Stimulated activated CD8-positive, alpha-beta memory T cell treated with anti-CD3 and anti-CD28 coated beads, Interleukin-7, amount 100 ng/mL, for 48 hours (primary cell): ENCODE measurements at places on chromosomes 5 and 9.
A peak's percentile ranks its signal among the peaks of the same experiment; 100 is the strongest.

DNA sequence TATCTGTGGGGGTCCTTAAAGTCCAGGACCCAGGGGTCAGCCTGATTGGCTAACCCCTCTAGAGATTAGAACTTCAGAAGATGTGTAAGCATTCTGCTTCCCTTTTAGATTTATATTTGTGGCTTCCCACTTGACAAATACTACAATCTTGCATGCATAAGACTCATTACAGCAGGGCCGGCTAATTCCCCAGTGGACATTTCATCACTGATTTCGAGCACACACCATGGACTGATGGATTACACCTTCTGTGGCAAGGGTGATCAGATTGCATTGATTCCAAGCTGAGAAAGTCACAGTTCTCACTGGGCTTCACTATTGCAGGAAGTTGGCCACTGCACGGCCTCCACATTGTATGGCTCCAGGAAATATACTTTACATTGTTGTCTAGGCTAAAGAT lies 65.8 kb upstream of the DAPK1 start:
- no peak for DNase-seq

DNA sequence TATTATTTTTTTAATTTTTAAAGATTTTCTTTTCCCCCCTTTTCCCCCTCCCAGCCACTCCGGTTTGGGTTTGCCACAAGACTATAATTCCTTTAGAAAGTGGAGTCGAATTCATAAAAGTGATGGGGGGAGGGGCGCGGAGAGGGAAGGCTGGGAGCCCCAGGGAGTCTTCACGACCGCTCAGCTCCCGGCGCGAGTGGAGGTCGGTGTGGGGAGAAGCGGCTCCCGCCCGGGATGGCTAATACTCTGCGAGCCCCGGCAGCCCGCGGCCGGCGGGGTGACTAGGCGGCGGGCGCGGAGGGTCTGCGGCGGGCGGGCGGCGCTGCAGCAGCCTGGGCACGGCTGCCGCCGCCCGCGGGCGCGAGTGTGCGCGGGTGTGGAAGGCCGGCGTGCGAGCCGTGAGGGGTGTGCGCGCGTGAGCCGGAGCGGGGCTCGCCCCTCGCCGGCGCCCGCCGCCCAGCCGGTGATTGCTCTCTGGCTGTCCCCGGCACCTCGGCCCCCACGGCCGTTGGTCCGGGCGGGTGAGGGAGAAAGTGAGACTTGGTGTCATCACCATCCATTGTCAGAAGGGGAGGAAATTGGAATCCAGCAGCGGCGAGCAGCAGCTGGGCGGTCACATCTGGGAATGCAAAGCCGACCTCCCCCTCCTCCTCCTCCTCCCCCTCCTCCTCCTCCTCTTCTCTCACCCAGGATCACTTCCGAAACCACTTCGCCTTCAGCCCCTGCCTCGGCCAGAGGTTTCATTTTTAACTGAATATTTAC lies at the start of gene PARP8:
TSS of gene PARP8 (plus strand) at position 377 of the 762 bp plus-strand sequence. CDS start 459 bp downstream, outside the sequence.
- no peak for DNase-seq

DNA sequence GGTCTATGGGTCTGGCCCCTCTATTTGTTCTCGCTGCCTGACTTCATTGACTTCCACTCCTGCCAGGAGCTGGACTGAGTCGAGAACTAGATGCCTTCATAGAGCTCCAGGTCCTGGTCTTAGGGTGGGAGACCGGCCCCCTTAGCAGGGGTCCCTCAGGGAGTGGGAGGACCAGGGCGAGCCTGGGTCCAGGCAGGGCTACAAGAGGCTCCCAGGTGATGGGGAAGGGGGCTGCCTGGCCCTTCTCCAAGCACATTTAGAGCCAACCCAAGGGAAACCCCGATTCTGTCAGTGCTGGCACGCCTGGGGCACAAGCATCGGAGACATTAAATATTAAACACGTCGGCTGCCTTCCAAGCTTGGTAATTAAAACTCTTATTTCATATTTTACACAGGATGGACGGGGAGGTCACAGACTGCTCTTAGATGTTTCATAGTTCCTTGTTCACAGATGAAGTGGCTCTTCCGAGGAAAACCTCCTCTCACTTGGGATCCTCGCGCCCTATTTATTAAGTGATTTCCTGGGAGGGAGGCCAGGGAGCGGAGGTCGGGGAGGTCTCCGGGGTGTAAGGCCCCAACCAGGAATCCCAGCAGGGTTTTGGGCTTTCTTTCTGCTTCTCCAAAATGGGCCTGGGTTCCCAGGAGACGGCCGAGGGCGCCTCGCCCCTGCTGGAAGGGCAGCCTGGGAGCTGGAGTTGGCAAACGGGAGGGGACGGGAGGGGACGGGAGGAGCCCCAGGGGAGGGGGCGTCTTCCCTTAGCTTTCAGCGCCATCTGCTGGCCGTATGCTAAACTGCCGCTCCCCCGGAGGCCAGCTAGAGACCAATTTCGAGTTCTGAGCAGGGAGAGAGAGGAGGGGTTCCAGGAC lies 23.4 kb upstream of the ZBTB43 start:
- DNase-seq: peak; percentile 55

DNA sequence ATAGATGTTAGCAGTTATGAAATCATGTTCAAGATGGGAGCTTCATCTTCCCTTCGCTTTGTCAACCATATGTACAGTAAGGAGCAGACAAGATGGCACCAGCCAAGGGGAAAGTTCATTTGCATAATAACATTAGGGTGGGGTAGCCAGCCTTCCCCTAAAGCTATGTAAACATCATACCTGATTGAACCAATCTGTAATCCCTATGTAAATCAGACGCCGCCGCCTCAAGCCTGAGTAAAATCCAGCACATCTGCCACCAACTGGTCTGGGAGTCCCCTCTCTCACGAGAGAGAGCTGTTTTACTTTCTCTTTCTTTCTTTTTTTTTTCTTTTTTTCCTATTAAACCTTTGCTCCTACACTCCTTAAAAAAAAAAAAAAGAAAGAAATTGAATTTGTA lies 30.8 kb upstream of the REEP2 start:
- DNase-seq: no peak

GRCh38 chr9:119487118-119487827 lies 118.0 kb upstream of the BRINP1 start:
- DNase-seq: no peak

- no peak for DNase-seq
Observed at GRCh38 chr5:53446908-53447307, 33.5 kb upstream of the FST start.

DNA sequence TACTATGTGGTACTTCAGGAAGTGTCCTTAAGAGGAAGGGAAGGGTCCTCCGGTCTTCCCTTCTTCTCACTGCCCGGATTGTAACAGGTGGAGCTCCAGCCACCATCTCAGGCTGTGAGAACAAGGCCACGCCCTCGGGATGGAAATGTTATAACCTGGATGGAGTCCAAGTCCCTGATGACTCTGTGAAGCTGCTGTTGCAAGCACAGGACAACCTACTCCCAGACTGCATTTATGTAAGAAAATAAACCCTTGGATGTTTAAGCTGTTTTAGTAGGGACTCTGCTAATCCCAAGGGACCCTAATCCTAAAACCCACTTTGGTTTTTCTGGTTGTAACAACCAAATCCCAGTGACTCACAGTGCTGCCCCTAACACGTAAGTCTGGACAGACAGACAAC lies 221.6 kb downstream of the ACTL7B start:
- no peak for DNase-seq

- no peak for DNase-seq
Observed at GRCh38 chr9:84860249-84861115, 191.0 kb downstream of the NTRK2 start.

GRCh38 chr9:91677822-91678436 lies 254.3 kb upstream of the NFIL3 start:
- no peak for DNase-seq

- DNase-seq: no peak
Observed at GRCh38 chr5:97067296-97067850, 75.0 kb downstream of the LIX1 start.

GRCh38 chr9:113817171-113817570 lies 58.9 kb upstream of the ZNF618 start:
- no peak for DNase-seq

DNA sequence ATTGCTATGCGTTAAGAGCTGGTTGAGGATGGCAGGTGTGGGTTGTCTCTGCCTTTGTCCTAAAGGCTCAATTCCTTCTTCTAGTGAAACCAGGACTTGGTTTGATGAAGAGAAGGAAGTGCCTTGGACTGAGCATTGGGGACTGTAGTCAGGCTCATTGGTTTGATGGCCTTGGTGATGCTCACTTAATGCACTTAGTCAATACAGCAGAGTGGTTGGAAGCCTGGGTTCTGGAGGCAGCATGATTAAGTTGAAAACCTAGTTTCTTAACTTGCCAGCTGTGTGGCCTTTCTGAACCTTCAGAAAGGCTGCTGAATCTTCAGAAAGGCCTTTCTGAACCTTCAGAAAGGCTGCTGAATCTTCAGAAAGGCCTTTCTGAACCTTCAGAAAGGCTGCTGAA lies 52.4 kb downstream of the PTTG1 start:
- no peak for DNase-seq

- no peak for DNase-seq
Observed at GRCh38 chr9:92661743-92662142, 8.2 kb downstream of the IPPK start.

DNA sequence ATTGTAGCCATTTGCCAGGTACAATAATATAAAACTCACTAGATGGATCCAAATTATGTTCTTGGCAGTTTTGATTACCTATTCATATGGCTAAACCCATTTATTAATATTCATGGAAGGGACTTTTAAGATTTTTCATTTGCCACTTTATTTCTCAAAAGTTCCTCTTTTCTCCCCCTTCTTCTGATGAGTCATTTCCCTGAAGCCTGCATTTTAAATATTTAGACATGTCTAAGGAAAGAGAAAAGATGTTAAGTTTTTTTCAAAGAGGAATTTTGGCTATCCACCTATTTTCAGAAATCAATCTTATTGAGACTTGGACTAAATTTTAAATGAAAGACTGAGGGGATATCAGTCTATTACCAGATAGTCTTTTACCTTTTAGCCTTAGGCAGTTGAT lies 1189.4 kb downstream of the EFNA5 start:
- DNase-seq: no peak

GRCh38 chr5:122144236-122144635 lies 14.9 kb downstream of the ZNF474 start:
- no peak for DNase-seq

- no peak for DNase-seq
Observed at GRCh38 chr5:76958991-76959767, 6.3 kb downstream of the CRHBP start.

DNA sequence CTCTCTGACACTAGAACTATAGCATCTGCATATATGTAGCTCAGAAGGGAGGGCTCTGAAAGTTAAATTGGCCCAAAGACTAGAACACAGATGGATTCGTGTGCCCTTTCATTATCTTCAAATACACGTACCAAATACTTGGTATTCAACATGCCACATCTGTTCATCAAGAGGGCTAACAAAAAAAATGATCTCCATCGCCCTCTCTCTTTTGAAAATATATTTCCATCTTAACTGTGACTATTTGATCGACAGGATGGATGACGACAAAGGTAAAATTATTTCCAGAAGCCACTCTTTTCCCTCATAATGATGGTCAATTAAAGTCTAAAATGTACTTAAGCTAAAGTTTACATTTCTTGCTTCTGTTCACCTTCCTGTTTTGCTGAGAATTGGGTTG lies 77.0 kb downstream of the SEMA6A start:
- no peak for DNase-seq

DNA sequence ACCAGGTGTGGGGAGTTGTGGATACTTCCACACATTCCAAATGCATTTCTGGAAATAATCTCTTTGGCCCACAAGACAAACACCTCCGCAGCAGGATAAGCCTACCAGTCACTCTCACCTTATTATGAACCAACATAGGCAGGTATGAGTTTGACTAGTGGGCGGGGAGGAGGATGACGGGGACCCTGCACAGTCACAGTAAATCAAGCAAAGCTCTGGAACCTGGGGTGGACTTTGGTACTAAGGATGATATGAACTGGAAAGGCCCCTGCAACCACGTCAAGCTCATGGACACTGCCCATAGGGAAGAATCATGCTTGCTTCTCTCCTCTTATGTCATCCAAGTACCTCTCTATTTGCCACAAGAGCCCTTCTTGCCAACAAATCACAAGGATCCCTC lies 259.4 kb downstream of the HSPA4 start:
- no peak for DNase-seq
